Activated CD4-positive, alpha-beta T cell treated with anti-CD3 and anti-CD28 coated beads for 4 hours (primary cell): ENCODE measurements at places on chromosomes 13 and 19.

DNA sequence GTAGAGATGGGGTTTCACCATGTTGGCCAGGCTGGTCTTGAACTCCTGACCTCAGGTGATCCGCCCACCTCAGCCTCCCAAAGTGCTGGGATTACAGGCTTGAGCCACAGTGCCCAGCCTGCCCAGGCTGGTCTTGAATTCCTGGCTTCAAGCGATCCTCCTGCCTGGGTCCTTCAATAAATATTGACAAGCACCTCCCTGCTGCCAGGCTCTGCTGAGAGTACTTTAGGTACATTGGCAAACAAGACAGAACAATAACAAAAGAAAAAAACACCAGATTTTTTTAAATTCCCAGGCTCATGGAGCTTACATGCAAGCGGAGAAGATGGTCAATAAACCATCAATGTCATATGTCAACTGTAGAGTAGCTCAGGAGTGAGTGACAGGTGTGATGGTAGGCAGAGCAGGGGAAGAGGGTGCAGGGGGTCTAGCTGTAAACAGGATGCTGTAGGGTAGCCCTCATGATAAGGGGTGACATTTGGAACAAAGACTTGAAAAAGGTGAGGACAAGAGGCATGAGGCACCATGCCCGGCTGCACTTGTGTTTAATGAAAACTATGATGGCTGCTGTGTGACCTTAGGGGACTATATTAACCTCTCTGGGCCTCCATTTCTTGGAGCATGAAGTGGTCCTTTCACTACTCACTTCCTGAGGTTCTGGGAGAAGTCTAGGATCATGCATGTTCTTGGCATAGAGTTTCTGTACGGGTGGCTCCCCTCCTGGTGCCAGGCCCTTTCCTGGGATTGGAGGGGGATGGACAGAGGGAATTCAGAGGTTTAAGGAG, 19.6 kb downstream of the SULT2B1 start:
- DNase-seq, result no peak

DNA sequence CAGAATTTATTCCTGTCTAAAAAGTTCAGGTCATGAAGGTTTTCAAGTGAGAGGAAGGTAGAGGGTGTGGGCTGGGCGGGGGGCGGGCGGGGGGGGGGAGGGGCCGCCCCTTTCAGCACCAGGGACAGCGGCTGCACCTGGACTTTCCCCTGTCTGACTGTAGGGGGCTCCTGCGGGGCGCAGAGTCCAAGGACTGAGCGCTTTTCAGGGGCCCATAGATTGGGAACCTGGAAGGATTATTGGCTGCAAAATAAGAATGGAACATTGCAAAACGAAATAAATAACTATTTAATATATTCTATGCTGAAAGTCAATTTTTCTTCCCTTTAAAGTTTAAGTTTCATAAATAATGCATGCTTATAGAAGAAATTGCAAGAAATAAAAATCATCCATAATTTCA, 8.9 kb upstream of the CYP4F3 start:
- no peak for DNase-seq

GRCh38 chr19:10631874-10632273, 6.5 kb downstream of the SLC44A2 start:
- no peak for DNase-seq

- no peak for DNase-seq
Observed at GRCh38 chr13:99002172-99002710, 24.4 kb upstream of the DOCK9 start.

DNA sequence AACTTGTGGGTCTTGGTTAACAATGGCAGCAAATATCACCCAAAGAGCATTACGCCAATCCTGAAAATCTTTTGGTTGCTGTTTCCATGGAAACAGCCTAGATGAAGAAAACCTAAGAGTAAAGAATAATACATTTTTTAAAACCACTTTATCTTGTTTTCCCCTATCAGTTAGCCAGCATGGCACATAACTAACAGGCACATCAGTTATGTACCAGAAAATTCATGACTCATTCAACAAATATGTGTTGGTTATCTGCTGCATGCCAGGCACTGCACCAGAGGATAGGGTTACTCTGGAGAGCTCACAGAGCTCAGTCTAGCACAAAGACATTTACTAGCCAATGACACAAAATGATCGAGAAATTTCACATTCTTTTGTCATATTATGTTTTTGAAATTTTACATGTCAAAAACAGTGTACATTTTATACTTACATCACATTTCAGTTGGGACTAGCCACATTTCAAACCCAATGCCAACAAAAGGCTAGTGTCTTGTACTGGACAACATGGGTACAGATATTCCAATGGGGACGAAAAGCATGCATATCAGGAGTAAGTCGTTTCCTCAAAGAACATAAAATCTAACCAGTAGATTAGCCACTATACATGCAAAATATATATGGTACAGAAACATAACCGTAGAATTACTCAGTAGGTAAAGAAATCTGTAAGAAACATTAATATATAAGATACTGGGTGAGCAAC, 20.3 kb downstream of the LNX2 start:
- no peak for DNase-seq

DNA sequence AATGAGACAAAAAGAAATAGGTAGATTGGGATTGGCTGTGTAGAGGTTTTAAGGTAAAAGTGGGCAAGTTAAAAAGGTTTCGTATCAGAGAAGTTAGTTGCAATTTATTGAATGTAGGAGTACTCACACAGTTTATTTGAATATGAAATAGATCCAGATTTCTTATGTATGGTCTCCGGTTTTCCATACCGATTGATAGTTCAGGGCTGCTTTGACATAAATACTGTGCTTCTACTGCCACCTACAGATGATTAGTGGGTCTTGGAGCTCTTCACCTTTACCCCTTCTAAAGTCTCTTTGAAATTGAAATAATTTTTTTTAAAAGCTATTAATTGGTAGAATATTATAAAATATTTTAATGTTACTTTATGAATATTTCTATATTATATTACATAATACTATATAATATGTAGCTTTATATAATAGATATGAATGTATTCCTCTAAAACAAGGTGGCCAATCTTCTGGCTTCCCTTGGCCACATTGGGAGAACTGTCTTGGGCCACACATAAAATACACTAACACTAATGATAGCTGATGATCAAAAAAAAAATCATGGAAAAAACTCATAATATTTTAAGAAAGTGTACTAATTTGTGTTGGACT, 7.7 kb upstream of the GPR18 start:
- DNase-seq, result peak; percentile 35
